ENCODE measurements at places on chromosomes 5 and 9.
A peak's percentile ranks its signal among the peaks of the same experiment; 100 is the strongest.

DNA sequence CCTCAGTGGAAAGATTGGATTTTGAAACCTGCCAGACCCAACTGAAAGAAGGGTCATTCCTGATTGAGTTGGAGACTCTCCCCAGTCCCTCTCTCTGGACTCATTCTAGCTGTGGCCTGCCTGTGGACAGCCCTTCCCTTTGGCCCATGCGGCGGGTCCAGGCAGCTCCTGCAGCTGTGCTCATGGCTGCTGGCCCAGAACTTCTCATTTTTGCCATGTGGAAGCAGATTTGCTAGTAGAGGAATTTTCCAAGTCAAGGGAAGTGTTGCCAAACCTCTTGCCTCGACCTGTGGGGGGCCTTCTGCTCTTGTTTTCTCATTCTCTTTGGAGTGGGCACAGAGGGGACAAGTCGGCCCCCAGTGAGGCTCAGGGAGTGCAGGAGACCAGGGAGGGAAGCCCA lies 89.2 kb downstream of the ANKRD33B start:
- peak; percentile 76 for DNase-seq

- DNase-seq = no peak
Measured at GRCh38 chr5:176810687-176811501, 535 bp downstream of the UNC5A start.

- no peak for DNase-seq
Measured at GRCh38 chr9:122370869-122371755, at the start of gene PTGS1. PTGS1 (plus strand) TSS chr9:122371024; CDS start chr9:122371085, 61 bp downstream.

- DNase-seq = no peak
Measured at GRCh38 chr5:125148706-125149105, 402.3 kb upstream of the ZNF608 start.

DNA sequence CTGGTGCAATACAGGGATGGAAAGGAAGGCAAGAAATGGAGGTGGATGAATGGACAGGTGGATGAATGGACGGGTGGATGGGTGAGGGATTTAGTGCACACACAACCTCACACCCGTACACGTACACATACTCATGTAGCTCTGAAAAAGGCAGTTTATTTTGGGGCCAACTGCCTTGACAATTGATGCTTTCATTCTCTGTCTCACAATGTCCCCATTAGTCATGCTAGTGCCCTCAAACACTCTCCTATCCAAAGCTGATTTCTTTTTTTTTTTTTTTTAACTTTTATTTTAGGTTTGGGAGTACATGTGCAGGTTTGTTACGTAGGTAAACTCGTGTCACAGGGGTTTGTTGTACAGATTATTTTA lies 495.0 kb downstream of the DMAC1 start:
- no peak for DNase-seq

DNA sequence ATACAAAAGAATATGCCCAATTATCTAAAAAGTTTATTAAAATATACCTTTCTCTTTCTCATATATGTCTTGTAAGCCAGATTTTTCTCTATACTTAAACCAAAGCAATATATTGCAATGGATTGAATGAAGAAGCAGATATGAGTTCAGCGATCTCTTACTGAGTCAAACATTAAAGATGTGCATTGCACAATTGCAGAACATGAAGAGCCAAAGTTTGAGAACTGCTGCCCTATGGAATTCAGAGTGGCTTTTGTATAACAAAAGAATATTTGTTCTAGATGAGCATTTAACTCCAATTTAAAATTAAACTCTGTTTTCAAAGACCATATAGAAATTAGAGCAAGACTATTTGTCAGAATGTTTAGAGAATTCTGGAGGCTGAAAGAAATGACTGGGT lies 519.0 kb upstream of the DAB2 start:
- no peak for DNase-seq

DNA sequence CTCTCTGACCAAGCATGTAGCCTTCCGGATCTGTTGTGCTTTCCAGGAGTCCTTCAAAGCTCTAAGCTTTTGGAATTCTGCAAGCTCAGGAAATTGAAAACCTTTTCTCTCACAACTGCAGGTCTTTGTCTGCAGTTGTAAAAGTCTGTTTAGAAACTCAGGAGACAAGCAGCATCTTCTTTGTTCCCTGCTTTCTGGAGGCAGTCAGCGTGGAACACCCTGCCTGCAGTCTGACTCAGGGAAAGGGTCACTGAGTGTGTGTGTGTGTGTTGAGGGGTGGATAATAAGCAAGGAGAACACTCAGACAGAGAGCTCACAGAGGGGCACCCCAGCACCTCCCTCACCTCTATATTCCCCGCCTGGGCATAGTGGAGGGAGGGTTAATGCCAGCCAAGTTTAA lies 29.1 kb downstream of the KCNIP1 start:
- DNase-seq = no peak

DNA sequence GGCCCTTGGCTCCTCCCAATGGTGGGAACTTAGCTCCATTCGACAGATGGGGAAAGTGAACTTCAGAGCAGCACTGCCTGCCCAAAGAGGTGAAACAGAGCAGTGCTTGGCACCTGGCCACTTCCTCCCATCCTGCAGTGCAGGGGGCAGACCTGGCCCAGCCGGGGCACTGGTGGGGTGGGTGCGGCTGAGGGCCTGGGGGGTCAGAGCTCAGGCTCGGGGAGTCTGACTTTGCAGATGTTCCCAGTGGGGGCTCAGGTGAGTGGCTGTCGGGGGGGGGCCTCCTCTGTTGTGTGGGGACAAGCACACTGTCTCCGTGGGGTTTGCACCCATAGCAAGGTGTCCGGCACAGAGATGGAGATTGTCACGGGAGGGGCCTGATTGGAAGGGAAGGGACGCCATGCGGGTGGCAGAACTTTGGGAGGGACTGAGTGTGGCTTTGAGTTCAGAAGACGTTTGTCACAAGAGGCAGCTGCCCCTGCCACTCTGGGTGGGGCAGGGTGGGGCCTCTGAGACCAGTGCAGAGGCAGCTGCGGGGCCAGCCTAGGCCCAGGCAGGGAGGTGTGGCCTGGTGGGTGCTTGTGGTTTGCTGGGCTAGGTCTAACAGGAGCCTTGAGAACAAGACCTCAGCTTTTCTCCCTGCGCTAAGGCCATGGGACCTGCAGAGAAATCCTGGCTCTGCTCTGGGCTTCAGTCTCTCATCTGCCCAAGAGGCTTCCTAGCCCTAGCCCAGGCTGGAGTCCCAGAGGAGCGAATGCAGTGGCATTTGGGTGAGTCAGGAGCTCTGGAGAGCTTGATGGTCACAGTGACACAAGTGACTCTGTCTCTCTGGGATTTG lies 2.5 kb downstream of the MYMK start:
- no peak for DNase-seq

GRCh38 chr9:37632479-37632878 lies 18.3 kb upstream of the FRMPD1 start:
- DNase-seq = no peak

DNA sequence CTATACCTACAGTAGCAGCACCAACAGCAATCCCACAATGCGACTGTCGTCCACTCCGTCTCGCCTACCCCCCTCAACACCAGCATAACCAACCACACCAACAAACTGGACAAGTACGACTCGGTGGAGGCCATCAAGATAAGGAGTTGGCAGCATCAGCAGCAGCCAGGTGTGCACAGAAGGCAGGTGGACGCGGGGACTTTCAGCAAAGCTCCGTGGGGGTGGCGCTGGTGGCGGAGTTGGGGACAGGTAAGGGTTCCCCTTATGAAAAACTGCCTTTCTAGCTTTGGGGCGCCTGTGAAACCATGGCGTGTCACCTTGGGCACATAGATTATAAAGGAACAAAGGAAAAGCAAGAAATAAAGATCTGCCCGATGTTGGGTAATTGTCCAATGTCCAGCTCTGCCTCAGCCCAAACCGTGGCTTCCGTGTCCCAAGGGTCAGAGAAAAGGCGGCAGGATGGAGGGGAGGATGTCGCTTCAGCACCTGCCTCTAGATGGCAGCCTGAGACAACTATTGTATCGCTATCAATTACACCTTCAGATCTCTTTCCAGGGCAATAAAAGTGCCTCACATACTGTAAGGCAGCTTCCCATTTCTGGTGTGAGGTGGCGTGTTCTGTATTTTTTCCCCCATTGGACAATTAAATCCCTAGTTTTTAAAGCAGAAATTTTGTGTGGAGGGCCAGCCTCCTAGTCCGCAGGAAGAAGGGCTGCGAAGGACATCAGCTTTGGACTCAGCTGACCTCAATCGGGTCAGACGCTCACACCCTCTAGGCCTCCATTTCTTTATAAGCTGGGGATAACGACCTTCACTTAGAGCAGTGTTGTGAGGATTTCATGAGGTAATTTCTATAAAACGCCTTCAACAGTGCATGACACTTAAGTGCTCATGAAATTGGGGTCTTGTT lies 58.8 kb downstream of the MTRR start:
- peak; percentile 27 for DNase-seq

DNA sequence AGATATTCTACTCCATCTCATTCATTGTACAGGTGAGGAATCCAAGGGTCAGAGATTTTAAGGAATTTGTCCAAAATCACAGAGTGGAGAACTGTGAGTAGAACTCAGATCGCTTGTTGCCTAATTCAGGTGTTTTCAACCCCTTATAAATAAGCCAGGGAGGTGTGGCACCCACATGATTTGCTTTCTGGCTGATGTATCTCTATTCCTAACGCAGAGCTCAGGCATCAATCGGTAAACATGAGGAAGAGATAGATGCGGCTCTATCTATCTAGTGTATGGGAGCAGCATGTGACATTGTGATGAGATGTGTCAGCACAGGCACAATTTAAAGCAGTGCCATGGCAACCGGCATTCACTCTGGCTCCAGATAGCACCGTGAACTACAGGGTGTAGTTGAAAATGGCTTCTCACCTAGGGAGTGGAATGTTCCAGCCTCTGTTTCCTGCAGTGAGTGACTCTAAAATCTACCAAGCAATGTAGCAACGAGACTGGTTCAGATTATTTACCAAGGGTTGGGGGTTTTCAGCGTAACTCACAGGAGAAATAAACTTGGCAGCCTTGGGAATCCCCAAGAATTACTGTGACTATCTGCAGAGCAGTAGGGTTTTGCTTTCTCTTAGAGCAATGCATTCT lies 53.4 kb upstream of the SUB1 start:
- no peak for DNase-seq

DNA sequence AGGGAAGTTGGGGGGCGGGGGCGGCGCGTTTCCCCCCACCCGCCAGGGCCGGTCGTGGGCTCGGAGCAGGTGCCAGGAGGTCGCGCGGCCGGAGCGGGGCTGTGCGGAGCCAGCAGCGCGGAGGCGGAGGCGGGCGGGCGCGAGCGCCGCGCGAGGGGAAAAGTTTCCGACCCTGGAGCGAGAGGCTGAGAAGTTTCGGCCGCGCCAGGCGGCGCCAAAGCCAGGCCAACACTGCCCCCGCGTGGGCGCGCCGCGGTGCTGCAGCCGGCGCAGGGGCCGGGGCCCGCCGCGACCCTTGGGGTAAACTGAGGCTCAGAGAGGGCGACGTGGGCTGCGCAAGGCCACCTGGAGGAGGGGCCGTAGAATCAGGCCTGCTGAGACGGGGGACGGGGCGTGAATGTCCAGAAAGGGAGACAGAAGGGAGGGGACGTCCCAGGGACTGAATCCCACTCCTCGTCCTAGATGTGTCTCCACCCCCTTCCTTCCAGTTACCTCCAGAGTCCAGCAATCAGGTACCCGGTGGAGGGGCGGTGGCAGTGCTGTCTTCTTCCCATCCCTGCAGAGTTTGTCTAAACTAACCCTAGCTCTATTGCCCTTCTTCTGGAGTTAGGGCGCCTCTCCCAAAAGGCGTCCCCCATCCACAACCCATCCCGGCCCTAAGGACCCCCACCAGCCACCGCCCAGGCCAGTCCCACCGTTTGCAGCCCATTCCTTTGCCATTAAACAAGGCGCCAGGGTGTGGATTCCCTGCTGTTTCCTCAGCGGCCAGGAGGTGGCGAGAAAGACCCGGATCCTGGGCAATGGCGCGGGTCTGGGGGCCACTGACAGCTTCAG lies 10.2 kb downstream of the C9orf50 start:
- no peak for DNase-seq

GRCh38 chr5:130099008-130099407 lies 194.7 kb downstream of the CHSY3 start:
- no peak for DNase-seq

GRCh38 chr9:89522959-89523285 lies 25.0 kb upstream of the SEMA4D start:
- no peak for DNase-seq

DNA sequence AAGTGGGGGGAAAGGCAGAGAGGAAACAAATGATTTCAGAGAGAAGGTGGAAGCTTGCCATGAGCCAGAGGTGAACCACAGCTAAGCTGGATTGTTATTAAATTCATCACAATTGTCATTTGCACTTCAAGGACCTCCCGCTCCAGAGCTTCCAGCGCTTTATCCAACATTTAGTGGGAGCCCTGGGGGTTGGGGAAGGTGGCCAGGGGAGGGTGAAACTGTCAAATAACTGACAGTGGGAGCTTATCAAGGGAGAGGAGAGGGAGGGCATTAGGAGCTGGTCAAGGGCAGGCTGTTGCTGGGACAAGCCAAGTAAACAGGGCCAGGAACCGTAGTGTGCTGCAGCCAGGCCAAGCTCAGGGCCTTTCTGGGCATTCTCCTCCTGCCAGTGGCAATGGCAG lies 71.5 kb downstream of the SIL1 start:
- no peak for DNase-seq

- no peak for DNase-seq
Measured at GRCh38 chr9:73093740-73094379, 57.8 kb upstream of the ANXA1 start.

DNA sequence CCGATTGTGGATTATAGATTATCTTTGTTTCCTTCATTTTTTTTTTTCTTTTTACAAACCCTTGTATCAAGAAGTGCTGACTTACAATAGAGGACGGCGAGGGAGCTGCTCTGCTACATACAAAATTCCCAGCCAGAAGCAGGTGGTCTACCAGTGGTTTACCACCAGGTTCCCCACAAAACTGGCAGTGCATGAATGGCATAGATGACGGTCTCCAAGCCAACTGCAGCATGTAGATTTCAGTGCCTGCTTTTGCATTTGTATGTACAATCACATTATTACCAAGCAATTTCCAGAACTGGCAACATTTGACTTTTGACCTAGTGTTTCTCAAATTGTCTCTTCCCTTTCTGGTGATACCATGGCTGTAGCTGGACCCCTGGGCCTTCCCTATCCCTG lies 84.0 kb downstream of the ACER2 start:
- no peak for DNase-seq

GRCh38 chr5:170694911-170695310 lies 88.6 kb upstream of the GABRP start:
- no peak for DNase-seq

DNA sequence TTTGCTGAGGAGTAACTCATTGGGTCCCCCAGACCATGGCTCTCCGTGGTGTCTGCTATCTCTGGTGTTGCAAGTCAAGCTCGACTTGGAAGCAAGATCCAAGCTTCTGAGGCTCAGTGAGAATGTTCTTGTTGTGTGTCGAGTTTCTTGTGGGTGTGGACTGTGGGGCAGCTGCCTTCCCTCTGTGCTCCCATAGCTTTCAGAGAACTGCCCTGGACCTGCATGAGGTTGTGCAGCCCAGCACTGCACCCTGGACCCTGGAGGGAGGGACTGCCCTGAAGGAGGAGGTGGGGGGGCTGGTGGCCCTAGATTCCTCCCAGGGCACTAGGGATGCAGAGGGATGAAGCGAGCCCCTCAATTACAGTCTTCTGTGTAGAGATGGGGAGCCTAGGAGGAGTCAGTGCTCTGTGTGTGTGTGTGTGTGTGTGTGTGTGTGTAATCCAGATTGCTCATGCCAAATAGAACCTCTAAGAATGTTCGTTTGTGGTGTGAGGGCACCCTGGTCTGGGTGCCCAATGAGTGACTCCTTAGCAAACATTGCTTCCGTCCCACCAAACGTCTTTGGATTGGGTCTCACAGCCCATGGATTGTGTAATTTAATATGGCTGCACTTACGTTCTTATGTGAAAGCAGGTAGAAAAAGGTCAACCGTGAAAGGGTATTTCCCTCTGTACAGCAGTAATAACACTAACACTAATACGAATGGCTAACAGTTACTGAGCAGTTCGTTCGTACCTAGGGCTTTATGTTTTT lies 143.3 kb upstream of the LMX1B start:
- DNase-seq = no peak

GRCh38 chr9:112873773-112874405 lies 16.8 kb downstream of the SLC46A2 start:
- DNase-seq = no peak
